CD4-positive, alpha-beta T cell treated with Interleukin-15 for 1 hour (primary cell): ENCODE measurements at places on chromosomes 12 and 14.

DNA sequence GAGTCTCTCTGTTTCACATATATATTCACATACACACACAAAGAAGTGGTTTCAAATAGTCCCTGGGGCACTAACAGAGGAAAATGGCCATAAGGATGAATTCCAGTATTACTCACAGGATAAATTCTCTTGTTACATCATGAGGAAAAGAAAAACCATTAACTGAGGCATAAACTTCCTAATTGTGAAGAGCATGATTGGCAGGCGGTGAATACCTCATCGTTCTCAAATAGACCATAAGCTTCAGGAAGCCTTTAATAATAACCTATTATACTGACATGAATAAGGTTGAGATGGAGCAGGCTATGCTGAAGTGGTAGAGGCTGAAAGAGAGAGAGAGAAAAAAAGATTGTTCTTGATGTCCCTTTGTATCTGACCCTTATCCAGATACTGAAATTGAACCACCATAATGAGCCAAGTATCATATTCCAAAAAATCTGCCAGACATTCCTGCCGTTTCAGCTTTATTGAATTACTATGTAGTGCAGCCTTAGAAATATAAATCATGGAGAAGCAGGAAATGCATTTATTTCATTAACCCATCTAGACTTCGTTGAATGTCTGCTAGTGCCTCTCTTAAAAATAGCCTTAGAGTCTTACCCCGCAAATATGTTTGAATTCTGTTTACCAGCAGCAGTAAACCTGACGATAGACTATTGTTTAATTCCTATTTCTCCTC lies 86.8 kb downstream of the NUAK1 start:
- DNase-seq: no peak

DNA sequence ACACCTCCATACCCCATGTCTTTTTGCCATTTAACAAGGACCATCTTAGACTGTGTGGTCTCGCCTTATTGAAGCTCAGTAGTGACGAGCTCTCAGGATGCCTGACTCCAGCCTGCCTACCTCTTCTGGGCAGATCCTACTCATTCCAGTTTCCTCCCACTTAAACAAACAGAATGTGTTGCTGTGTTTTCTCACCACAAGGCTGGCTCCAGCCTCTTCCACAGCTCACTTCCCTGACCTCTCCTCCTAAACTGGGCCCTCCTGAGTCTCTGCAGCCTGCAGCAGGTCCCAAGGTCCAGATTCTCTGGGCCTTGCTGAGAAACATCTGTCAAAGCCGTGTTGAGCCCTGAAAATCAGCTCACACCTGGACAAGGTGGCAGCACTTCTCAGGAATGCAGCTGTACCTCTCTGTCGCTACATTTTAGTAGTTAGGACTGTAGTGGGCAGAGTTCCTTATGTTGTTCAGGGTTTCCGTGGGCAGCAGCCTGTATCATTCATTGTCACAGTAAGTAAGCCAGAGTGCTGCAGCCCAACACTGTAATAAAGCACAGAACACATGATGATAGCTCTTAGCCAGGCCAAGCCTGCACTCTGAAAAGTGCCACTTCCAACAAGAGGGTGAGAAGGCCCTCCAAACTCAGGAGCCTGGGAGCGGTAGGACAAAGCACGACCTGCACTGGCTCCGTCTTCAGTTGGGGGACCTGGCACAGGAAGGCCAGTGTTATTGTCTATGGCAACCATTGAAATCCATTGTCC lies 68.5 kb downstream of the NKX2-1 start:
- DNase-seq: no peak

- DNase-seq: no peak
Measured at GRCh38 chr12:57101892-57102695, 9.1 kb downstream of the STAT6 start.

DNA sequence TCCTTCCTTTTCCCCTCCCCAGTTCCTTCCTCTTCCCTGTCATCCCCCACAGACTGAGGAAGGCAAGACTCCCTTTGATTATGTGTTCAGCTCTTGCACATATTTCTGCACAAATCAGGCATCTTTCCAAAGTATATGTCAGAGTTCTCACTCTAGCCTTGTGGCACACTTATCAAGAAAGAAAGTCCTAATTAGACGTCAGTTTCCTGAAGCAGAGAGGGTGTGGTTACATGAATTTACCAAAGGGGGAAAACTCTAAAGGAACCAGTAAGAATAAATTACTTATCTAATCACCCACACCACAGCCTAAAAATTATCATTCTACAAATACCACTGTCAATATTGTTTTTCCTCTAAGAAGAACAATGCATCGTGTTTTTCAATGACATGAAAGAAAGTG lies 120.7 kb upstream of the GRIP1 start:
- DNase-seq: no peak

DNA sequence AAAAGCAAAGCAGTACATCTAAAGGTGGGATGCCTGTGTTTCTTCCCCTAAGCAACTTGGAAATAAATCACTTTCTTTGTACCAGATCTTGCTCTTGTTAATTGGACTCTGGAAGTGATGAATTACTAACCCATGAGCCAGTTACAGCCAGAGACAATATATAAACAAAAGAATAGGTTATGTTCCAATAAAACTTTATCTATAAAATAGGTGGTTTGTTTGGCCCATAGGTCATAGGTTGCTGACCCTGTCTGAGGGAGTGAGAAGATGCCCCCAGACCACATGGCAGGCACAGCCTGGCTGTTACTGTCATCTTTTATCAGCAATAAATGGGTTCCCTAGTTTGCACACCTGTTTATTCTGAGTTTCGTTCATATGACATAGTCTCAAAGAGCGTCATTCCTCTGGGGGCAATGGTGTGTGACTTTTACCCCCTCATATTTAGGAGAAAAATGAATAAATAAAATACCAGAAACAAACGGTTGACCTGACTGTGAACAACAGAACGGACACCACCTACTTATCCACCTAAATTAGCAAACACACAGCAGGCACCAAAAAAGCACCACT lies 10.7 kb downstream of the LGMN start:
- no peak for DNase-seq

DNA sequence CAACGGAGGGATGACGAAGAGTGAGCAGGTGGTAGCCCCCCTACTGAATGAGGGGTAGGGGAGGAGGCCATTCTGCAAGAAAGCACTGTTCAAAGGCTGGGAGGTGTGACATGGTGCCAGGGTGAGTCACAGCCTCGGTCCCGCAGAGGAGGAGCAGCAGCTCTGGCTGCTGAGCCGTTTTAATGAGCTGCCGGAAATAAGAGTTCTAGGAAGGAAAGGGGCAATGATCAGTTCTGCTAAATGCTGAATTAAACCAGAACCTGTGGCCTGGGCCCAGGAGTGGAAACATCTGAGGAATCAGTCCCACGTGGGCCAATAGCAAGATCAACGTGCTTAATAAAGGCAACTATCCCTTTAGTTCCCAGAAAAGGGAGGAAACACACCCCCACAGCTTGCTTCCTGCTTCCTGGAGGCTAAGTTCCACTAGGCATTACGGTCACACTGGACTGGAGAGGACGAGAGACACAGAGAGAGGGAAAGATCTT lies 3.6 kb downstream of the ABCD4 start:
- DNase-seq: no peak

- DNase-seq: no peak
Measured at GRCh38 chr12:26195250-26195640, at the start of gene SSPN. Gene SSPN (plus strand): TSS chr12:26195573. CDS start chr12:26195673, 100 bp downstream.

DNA sequence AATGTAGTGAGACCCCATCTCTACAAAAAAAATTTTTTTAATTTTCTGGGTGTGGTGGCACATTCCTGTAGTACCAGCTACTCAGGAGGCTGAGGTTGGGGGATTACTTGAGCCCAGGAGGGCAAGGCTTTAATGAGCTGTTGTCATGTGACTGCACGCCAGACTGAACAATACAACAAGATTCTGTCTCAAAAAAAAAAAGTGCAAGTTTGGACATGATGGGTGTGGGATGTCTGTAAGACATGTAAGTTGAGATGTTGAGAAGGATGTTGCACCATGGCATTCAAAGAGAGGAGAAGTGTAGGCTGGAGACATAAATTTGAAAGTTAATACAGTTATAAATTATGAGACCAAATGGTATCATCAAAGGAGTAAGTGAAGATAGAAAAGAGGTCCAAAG lies 23.5 kb downstream of the YEATS4 start:
- no peak for DNase-seq

- no peak for DNase-seq
Measured at GRCh38 chr12:64522316-64522715, 70.4 kb downstream of the TBK1 start.

DNA sequence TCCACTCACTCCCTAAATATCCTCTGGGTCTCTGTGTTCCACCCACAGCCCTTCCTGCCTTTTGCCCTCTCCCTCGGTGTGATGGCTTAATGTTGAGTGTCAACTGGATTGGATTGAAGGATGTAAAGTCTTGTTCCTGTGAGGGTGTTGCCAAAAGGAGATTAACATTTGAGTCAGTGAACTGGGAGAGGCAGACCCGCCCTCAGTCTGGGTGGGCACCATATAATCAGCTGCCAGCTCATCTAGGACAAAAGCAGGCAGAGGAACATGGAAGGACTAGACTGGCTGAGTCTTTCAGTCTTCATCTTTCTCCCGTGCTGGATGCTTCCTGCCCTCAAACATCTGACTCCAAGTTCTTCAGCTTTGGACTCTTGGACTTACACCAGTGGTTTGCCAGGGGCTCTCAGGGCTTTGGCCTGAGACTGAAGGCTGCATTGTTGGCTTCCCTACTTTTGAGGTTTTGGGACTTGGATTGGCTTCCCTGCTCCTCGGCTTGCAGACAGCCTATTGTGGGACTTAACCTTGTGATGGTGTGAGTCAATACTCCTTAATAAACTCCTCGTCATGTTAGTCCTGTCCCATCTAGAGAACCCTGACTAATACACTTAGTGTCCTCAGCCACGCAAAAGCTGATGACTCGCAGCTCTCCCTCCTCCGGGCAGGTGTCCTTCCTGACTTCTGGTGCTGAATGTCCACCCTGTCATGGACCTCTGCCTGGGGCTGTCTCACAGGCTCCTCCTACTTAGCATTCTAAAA lies 5.9 kb downstream of the DGLUCY start:
- no peak for DNase-seq

GRCh38 chr14:49250109-49250508 lies 336.1 kb downstream of the RPS29 start:
- DNase-seq: no peak

GRCh38 chr14:34462132-34462893 lies at the start of gene SPTSSA:
Gene SPTSSA (minus strand): TSS chr14:34462240. CDS start chr14:34462207, 33 bp downstream.
- peak; percentile 87 for DNase-seq
